ENCODE measurements at places on chromosomes 7 and 10.

DNA sequence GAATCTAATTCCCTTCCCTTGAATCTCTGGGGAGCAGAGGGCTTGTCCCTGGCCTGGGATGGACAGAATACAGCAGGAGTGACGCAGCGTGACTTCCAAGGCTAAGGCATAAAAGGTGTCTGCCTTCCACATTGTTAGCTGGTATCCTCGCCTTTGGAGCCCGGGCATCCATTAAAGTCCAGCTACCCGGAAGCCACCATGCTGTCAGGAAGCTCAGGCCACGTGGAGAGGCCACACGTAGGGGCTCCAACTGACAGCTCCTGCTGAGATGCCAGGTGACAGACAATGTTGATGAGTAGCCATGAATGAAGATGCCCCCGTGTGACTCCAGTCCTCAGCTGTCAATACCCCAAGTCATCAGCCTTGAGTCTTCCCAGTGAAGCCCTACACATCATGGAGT lies 99.9 kb downstream of the OAT start:
- DNase-seq = no peak

DNA sequence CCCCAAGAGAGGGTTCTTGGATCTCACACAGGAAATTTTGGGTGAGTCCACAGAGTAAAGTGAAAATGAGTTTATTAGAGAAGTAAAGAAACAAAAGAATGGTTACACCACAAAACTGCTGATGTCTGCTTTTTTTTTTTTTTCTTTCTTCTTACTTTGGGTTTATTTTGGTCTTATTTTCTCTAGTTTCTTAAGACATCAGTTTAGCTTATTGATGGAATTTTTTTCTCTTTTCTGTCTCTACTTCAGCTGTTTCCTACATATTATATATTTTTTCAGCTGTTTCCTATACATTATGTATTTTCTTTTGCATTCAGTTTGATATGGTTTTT lies 166.4 kb downstream of the CCSER2 start:
- DNase-seq = no peak

DNA sequence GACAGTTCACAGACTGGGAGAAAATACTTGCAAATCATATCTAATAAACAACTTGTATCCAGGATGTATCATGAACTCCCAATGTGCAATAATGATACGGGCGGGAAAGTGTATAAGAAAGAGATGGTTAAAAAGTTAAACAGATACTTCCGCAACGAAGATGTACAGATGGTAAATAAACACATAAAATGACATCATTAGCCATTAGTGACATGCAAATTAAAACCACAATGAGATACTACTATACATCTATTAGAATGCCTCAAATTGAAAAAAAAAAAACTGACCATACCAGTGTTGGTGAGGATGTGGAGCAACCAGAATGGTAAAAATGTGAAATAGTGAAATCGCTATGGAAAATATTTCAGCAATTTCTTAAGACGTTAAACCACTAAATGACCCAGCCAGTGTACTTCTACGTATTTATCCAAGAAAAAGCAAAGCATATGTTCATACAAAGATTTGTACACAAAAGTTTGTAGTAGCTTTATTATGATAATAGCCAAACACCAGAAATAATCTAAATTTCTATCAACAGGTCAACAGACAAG lies 83.5 kb downstream of the IPMK start:
- no peak for DNase-seq

DNA sequence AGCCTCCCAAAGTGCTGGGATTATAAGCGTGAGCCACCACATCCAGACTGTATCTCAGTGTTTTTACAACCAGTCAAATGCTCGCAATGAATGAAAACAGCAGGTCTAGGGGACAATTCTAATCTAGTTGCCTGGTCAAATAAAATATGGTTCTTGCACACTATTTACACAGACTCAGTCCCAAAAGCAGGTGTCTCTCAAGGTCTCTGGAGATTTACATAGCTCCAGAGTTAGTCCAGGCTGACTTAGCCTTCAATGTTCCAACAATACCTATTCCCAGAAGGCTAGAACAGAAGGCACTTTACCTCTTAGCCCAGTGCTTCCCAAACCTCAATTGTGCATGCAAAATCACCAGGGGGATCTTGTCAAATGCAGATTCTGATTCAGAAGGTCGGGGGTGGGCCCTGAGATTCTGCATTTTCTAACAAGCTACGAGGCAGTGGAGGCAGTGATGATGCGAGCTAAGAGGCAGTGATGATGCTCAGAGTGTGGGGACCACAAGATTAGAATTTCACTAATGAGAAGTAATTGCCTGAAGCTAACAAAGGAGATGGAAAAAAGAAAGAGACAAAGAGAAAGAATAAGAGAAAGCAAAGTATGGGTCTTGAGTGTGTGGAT lies 6.4 kb downstream of the KIAA1549 start:
- no peak for DNase-seq

DNA sequence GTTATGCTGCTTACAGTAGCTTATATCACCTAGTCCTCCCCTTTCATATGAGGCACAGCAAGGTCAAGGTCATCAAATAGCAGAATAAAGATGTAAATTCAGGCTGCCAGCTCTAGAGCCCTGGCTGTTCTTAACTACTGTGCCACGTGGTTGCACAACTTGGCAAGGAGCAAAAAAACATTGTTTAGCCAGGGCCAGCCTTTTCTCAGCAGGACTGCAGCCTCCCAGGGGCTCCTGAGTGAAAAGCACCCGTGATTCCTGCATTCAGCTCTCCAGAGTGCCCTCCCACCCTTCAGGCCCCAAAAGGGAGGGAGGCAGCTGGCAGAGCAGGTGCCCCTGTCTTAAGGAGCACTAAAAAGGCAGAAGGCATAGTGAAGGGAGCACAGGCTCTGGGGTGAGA lies 31.8 kb upstream of the TM9SF3 start:
- no peak for DNase-seq

- no peak for DNase-seq
These were observed 51.1 kb upstream of the PRSS58 start for GRCh38 chr7:142308918-142309317.

DNA sequence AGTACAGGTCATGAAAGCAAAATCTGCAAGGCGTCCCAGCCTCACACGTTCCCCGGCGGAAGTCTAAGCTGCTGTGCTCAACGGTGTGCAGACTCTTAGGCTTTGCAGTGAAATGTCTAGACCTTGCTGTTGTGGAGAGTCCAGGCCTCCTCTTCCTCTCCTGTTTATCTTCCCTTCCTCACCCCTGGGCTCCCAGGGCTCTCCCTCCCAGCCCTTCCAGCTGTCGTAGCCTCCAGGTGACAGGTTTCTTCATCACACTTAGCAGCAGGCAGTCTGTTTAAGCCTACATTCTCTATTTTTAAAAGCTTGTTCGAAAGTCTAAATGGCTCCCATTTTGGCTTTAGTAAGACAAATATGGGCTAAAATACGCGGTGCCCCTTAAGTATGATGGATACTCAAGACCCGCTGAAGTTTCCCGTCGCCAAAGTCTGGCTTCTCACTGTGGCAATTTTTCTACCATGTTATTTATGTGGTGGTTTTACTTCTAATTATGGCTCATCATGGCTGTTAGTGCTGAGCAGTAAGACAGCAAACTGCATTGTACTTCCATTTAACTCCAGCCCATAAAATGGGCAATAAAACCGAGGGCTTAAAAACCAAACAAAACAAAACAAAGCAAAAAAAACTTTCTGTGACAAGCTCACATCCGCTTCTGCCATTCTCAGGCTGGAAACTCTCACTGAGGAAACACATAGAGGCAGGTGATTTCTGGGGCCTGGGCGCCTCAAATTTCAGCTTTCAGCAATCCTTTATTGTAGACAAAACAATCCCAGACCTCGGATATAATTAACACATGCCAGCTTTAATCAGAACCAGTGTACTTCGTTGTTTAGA lies 243.2 kb downstream of the SNX10 start:
- no peak for DNase-seq

DNA sequence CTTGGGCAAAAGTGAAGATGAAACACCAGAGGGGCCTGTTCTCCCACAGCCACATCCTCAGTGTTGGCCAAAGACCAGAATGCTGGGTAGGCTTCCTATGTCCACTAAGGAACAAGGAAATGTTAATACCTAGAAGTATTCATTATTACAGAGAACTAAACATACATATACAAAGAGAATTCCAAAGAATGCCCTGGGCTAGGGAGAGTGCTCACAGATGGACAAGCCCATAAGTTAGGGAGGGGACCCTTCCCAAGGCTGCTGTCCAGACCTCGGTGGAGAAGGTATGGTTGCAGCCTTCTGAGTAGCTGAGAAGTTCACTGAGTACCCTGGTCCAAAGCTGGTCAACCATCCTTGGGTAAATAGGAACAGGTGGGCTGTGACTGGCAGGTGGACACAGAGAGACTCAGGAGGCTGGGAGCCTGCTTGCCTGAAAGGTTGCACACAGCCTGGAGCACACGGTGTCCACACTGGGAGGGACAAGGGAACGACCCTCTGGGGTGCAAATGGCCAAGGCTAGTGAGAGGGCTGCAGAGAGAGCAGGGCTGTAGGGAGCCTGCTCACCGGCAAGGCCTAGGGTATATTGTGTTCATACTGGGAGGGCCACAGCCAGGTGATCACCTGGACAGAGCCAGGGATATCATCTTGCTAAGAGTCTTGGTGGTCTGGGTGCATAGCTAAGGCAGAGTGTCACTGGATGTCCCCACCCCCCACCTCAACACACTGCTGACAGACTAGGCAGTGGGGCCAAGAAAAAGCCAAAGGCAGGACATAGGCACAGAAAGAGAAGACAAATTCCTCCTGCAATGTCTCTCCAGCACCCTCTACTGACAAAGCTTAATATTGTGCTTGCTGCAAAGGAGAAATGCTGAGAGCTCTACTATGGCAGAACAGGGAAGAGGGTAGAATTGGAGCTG lies 40.3 kb downstream of the CPVL start:
- peak; percentile 57 for DNase-seq

DNA sequence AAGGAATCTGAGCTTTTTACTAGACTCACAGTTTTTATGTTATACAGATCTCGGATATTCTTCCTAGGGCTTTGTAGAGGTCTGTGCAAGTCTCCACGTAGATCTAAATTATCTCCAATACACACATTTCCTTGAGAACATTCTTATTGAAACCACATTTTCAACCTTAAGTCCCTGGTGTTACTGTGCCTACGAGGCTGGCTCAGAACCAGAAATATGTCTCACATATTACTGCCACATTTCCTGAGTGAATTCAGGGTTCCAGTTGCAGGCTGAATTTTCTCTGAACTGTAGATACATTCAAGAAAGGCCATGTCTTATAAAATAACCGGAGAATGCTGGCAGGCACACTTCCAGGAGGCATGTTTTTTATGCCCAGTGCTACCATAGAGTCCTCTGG lies 46.5 kb downstream of the INHBA start:
- no peak for DNase-seq

- DNase-seq = no peak
These were observed 63.6 kb upstream of the AGR3 start for GRCh38 chr7:16945372-16945771.

DNA sequence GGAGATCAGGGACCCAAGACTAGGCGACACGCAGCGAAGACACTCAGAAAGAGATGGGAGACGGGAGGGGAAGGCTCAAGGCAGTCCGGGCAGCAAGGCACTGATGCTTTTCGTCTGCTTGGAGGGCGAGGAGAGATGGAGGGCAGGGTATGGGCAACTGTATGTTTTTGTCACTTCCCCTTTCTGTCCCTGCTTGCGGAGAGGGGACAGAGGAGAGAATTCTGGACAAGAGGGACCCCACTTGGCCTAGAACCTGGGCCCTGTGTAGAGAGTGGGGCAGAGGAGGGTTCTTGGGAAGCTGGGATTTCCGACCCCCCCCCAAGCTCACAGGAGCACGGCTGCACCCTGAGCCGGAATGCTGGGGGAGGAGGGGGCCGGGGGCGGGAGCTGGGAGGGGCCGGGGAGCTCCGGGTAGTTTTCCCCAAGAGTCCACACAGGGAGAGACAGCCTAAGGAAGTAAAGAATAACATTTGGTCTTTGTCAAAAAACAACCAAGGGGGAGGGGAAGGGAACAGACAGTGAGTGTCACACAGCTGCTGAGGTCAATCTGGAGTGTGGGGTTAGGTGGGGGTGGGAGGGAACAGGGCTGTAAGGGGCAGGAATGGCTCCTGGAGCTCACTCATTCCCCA lies 1.8 kb downstream of the LRCH4 start:
- peak; percentile 56 for DNase-seq

DNA sequence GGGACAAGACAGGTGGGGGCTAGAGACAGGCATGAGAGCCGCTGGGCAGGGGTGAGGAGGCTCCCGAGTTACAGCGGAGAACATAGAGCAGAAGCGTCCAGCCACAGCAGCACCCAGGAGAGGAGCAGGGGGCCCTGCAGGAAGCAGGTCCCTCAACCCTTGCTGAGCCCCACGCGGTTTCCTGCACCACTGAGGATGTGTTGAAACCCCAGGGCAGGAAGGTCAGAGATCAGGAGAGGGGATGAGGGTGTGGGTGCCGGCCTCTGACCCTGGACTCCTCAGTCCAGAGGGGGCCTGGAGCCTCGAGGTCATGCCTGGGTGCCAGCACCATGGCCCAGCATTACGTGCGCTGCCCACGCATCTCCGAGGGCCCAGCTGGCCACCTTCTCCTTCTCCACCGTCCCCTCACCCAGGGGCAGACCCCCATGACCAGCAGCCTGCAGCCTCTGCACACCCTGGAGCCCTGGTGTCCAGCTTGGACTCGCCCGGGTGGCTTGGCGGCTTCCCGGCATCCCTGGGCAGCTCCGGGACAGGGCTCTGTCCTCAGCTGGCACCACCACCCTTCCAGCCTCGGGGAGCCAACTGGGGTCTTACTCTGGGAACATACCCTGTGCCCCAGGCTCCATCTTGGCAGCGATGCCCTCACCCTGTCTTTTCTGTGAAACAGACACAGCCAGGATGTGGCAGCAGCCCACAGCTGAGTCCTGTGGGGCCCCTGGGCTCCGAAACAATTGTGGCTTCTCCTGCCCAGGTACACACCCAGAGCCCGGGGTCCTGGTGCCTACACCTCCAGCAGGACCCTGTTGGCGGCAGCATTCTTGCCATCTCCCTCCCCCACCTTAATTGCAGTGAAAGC lies 52.0 kb downstream of the STK32C start:
- no peak for DNase-seq

Measured in KBM-7 (cell line).